NCI-H774 (cell line): ENCODE measurements at places on chromosomes 3 and 15.

DNA sequence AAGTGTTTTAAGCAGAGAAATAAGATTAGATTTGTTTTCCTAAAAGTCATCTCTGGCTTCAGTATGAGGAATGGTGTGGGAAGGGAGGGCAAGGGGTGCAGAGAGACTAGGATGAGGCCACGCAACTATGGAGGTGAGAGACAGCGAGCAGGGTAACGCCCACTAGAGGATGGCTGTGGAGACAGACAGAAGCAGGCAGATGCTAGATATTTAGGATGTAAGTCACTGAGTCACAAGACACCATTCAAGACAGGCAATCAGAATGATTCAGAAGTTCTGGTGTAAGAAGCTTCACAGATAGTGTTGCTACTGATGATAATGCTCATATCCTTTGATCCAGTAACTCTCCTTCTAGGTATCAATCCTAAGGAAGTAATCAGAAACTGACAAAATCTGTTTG, 19.1 kb downstream of the HSPBAP1 start:
- no peak for DNase-seq

- DNase-seq = no peak
Observed at GRCh38 chr3:62462104-62462762, 88.9 kb upstream of the FEZF2 start.

- DNase-seq = no peak
Observed at GRCh38 chr3:17151598-17152373, 267.0 kb downstream of the PLCL2 start.

- no peak for DNase-seq
Observed at GRCh38 chr3:49902511-49903345, 945 bp downstream of the MST1R start.

DNA sequence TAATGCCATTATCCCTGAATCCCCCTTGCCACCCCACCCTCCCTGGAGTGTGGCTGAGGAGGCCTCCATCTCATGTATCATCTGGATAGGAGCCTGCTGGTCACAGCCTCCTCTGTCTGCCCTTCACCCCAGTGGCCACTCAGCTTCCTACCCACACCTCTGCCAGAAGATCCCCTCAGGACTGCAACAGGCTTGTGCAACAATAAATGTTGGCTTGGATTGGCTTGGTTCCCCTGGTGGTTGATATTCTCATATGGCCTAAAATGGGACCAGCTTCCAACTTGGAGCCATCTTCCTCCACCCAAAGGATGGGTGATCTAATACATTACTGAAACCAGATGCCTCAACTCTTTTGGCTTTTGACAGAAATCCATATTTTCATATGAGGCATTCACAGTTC, 34.9 kb downstream of the VIPR1 start:
- no peak for DNase-seq

DNA sequence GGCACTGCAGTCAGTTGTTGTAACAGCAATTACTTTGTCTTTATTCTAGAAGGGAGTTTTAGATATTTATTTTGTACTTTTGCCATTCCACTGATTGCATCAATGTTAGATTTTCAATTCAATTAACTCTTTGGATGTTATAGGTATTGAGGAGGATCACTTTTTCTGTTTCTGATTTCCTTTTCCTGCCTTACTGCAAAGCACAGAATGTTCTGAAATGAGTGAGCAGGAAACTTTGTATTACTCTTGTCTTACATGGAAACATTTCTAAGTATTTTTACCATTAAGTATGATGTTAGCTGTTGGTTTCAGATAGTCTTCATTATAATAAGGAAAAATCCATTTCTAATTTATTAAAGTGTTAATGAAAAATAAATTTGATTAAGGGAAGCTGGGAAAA, 80.5 kb downstream of the OSBPL10 start:
- DNase-seq = no peak

GRCh38 chr3:138356730-138357405, 8.5 kb downstream of the MRAS start:
- no peak for DNase-seq

GRCh38 chr3:172987273-172987672, 153.8 kb downstream of the SPATA16 start:
- no peak for DNase-seq

GRCh38 chr3:50246517-50246954, 10.5 kb downstream of the GNAI2 start:
- DNase-seq = no peak

GRCh38 chr3:157785102-157785826, 282.0 kb upstream of the VEPH1 start:
- no peak for DNase-seq

DNA sequence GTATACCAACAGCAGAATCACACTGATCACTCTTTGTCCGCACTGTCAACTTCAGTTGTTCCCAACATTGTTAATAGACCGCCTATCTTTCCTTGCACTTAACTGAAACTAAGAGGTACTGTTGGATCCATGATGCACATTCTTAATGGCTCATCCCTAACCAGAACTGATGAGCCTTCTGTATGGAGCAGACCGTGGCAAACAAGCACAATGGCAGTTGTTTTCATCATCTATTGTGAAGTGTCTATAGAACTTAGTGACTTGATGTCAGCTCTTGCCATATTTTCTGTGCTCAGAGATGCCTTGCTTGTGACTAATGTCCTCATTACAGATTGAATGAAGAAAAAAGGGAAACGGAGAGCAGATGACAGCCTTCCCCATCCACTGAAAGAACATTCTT, 347.4 kb downstream of the NLGN1 start:
- no peak for DNase-seq

GRCh38 chr15:72042054-72042453, 75.9 kb downstream of the MYO9A start:
- DNase-seq = no peak

- peak; percentile 14 for DNase-seq
Observed at GRCh38 chr15:31977812-31978661, 52.3 kb upstream of the CHRNA7 start.

- peak; percentile 2 for DNase-seq
Observed at GRCh38 chr3:58492494-58492905, 604 bp downstream of the KCTD6 start.

DNA sequence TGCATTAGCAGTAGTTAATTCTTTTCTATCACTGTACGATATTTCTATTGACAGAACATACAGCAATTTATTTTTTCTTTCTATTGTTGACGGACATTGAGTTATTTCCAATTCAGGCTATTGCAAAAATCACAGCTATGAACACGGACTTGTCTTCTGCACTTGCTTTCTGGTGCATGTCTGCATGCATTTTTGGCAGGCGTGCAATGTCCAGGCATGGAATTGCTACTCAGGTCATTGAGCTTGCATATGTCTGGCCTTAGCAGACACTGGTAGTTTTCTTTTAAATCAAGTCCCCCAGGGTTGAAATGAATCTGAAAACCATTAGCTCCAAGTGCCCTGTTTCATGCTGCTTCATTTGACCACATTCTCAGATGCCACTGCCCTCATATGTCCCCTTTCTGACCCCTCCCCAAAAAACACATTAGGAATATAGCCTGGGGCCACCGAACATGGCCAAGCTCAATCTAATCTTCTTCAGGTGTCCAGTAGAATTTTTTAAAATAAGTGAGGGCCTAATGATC, 72.8 kb downstream of the LRIG1 start:
- no peak for DNase-seq

DNA sequence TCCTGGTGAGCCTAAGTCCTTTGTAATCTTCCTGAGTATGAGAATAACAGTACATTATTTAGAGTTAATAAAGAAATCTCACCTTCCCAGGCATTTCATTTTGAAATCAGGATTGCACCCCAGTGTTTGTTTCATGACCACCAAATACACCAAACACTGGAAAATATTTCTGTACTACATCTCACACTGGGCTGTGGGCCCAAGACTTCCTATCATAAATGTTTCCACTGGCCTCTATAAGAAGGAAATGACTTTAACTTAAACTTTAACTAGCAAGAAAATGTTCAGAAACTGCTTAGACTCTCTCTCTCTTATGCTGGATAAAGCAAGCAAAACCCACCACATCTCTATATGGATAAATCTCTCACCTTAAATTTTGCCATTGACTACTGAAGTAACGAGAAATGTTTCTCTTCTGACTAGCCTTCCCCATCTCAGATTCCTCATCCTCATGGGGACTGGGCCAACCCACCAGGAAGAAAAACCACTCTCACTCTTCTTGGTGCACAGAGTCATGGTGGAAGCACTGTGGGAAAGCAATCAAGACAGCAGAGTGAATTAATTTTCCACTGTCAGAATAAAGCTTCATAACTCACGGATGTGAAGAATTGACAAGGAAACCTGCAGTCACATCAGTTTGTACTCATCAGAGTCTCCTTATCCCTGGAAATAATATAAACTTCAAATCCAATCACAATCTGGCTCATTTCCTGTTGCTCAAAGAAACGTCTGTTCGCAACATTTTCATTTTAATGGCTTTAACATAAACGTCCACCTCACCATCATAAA, 859.6 kb downstream of the EPHA3 start:
- DNase-seq = no peak

DNA sequence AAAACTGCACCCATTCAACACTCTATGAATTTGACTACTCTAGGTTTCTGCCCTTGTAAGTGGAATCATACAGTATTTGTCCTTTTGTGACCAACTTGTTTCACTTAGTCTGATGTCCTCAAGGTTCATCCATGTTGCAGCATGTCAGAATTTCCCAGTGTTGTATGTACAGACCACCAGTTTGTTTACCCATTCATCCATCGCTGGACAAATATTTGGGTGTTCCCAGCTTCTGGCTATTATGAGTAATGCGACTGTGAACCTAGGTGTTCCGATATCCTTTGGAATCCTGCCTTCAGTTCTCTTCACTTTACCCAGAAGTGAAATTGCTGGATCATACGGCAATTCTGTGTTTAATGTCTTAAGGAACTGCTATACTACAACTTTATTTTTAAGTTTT, 12.6 kb downstream of the RPL32 start:
- no peak for DNase-seq

DNA sequence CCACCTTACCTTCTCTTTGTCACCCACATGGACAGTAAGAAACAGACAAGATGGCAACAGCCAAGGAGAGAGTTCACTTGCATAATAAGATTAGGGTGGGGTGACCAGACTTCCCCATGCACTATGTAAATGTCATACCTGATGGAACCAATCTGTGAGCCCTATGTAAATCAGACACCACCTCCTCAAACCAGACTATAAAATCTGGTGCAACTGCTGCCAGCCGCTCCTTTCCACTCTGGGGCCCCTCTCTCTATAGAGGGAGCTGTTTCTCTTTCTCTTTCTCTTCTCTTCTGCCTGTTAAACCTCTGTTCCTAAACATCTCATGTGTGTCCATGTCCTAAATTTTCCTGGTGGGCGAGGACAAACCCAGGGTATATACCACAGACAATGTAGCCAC, 405.5 kb upstream of the CNTN4 start:
- no peak for DNase-seq

DNA sequence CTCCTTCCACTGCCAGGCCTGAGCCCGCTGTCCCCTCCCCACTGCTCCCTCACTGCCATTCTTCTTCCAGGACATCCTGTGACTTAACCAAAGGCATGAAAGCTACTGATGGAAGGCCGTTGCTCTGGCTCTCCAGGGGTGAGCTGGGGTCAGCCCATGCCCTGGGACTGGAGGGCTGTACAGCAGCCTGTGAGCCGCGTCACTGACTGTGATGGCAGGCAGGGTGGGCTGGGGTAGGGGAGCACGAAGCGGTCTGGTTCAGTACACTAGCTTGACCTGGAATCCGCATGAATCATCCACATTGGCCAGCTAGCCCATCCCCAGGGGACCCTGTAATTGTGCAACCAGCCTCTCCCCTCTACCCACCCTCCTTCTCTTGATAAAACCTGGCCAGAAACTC, 30.8 kb downstream of the CORO2B start:
- DNase-seq = no peak

DNA sequence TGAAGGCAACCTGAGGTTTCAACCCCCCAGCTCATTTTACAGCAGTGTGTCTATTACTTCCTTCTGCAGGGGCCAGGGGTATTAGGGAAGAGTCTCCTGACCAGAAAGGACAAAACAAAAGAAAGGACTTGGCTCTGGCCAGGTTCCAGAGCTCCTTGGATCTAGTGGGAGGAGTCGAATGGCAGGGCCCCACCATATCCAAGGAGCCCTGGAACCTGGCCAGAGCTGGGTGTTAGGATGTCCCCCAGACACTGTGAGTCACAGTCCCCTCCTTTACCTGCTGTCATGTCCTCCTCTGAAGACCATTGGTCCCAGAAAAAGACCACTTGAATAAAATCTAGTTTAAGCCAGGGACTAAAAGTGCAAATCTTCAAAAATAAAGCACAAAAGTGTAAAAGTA, 113.2 kb downstream of the EEFSEC start:
- no peak for DNase-seq
